ENCODE measurements at places on chromosomes 13 and 19.

DNA sequence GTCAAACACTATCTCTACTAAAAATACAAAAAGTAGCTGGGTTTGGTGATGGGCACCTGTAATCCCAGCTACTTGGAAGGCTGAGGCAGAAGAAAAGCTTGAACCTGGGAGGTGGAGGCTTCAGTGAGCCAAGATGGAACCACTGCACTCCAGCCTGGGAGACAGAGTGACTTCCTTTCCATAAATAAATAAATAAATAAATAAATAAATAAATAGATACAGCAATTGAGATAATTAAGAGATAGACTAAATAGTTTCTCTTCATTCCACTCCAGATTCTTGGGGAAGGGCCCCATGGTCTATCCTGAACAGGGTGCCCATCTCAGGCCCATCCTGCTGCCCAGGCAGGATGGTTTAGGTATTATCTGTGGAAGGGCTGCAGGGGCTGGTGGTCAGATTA is 24.0 kb upstream of the FARP1 start:
- no peak for DNase-seq

- no peak for DNase-seq
Measured at GRCh38 chr19:44539991-44540390, 10.5 kb upstream of the CEACAM20 start.

DNA sequence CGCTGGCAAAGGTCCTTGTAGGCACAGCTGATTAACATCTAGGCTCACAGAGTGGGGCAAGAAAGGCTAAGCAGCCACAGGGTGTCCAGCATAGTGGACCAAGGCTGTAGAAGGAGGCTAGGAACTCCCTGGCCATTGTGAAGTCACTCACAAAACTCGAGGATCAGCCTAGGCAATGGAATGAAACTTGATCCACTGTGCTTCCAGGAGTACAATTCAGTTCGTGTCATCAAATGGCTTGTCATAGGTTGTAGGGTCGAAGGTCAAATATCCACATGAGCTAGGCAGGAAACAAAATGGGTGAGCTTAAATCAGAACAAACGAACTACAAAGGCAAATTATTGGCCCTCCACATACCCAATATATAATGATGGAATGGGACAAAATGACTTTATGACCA is 4.4 kb upstream of the FAM187B start:
- no peak for DNase-seq

DNA sequence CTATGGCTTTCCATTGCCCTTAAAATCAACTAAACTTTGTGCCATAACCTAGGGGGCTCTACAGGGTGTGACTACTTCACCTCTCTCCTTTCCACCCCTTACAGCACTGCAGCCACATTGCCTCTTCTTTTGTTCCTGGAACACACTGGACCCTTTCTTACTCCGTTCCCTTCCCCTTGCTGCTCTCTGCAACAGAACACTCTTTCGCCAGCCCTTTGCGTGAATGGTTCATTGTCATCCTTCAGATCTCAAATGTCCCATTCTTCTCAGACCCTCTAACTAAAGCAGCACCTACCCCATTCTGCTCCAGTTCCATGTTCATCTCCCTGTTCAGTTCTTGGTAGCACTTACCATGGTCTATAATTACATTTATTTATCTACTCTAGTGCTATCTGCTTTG is 208.3 kb downstream of the OXGR1 start:
- no peak for DNase-seq

GRCh38 chr19:246551-246950 is 44.7 kb downstream of the PLPP2 start:
- DNase-seq, result no peak

DNA sequence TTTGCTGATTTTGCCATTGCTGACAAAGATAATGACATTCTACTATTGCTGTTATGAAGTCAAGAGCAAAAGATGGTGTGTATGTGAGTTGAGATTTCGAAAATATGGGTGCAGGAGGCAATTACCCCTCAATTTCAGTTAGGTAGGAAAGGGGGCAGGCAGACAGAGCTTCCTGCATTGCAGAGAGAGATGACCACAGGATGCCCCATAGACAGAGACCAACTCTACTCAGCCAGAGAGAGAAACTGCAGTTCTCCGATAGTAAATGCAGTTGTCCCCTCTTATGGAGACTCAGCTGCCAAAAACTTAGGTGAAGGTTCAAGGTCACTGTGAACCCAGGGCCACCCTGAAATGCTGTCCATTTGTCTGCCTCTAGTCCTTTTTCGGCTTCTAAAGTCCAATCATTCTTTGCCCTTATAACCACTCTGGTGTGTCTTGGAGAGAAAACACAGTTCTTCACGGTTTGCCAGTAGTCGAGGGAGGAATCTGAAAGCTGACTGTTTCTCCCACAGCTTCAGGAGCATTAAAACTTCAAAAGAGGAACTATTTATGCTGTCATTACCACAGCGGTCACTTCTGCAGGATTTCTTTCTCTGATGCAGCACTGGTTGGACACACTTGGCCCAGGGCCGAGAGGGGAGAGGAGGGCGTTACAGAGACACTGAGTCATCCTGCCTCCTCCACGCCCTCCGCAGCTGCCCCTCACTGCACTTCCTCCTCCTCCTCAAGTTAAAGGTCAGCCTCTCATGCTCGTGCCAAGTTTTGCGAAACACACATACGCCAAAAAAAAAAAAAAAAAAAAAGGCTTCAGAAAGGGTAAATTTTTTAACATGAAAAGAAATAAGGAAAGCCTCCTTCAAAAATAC is 264.3 kb downstream of the FOXO1 start:
- DNase-seq, result peak; percentile 42

DNA sequence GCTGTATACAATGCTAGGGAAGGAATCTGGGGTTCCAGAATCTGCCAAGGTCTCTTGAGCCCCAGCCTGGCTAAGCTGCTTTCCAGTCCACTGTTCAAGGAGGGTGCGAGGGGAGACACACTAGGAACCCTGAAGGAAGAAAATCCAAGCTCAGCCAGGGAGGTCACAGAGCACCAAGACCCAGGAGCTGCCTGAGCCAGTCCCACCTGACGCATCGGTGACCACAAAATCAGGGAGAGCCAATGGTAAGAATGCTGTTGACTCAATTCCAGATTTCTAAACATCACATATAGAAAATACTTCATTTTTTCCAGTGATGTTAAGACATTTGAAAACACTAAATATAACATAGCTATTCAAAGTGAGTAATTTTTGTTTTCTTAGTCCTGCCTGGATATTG is 50.1 kb downstream of the CEP89 start:
- peak; percentile 32 for DNase-seq

GRCh38 chr19:34500656-34501120 is 19.1 kb downstream of the WTIP start:
- no peak for DNase-seq

- DNase-seq, result no peak
Measured at GRCh38 chr19:54633401-54633800, 3.1 kb downstream of the LILRB1 start.

DNA sequence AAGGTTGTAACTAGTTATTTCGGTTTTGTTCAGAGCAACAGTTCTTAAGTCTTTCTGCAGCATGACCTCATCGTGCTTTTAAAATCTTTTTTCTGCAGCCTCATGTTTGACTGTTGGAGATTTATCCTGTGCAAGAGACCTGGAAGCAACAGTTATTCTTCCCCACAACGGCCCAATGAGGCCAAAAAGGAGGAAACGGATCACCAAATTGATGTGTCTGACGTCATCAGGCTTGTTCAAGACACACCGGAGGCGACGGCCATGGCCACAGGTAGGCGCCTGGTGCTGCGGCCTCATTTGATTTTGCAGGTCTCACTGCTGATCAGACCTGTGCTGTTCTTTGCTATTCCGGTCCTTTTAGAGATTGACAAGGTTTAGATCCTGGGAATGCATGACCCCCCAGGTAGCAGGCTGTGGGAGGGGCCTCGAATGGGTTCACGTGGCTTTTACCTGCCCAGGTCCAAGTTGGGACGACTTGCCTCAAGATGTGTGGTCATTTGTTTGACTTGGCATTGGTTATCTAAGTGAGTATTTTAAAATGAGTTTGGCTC is 66.8 kb upstream of the MCF2L start:
- no peak for DNase-seq

GRCh38 chr13:36430247-36431203 is 1.8 kb upstream of the CCNA1 start:
- DNase-seq, result no peak

- DNase-seq, result no peak
Measured at GRCh38 chr19:50837300-50837699, 3.9 kb upstream of the KLK15 start.

DNA sequence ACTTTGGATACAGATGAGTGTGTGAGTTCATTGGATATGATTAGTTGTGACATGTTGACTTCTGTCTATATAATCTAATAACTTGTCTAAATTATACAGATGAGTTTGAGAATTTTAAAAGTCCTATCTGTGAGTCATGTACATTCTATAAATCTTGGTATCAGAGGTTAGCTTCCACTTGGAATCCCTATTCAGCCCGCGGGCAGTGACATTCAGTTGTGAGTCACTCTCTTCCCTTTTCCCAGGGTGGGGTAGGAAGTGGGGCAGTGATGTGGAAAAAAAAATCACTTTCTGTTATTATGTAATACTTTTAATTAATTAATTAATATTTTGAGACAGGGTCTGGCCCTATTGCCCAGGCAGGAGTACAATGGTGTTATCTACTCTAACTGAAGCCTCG is 33.0 kb upstream of the ZNF808 start:
- no peak for DNase-seq

GRCh38 chr13:109922518-109922917 is 136.1 kb upstream of the IRS2 start:
- no peak for DNase-seq

- no peak for DNase-seq
Measured at GRCh38 chr13:45178349-45179162, 22.3 kb downstream of the KCTD4 start.

DNA sequence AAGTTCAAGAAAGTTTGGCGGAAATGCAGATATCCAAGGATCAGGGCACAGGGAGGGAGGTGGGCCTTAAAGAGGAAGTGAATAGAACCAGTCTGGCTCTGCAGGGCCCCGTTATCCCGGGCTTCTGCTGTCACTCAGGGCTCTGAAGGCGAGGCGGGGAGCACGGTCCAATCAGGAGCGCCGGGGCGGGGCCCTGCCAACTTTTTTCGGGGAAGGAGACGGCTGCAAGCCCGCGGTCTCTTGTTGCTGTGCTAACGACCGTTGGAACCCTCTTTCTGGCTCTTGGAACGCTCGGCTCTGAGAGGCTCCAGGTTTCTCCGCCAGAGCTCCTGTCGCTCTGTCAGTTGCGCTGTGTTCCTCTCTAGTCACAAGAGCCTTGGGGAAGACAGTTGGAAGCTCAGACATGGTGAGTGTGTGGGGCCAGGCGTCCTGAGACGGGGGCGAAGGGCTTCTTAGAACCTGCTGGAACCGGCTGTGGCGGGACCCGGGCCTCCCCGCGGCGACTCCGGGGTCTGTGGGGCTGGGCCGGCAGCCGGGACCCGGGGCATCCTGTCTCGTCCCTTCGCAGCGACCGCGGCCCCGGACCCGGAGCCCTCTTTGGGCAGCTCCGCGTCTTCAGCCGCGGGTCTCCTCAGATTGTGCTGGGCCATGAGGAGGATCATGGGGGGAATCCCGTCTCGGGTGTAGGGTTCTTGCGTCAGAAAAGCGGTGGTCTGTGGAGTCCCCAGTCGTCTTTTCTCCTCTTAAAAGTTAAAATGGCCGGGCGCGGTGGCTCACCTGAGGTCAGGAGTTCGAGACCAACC is 27.7 kb downstream of the ZNF844 start:
- DNase-seq, result peak; percentile 80

- no peak for DNase-seq
Measured at GRCh38 chr13:107649079-107649478, 566.3 kb downstream of the LIG4 start.

DNA sequence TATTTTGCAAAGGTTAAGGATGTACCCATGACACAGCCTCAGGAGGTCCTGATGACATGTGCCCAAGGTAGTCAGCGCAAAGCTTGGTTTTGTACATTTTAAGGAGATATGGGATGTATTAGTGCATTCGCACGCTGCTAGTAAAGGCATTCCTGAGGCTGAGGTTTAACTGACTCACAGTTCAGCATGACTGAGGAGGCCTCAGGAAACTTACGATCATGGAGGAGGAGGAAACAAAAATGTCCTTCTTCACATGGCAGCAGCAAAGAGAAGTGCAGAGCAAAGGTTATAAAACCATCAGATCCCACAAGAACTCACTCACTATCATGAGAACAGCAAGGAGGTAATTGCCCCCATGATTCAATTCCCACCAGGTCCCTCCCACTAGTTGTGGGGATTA is 1017.4 kb downstream of the EFNB2 start:
- no peak for DNase-seq

GRCh38 chr13:98976941-98977340 is 923 bp downstream of the DOCK9 start:
- no peak for DNase-seq
